NCI-H1694 treated with DMSO at 0.1 percent for 48 hours (cell line): ENCODE measurements at places on chromosomes 7 and 10.

- DNase-seq, result no peak
These were observed 171.9 kb downstream of the HDAC9 start for GRCh38 chr7:18667466-18667865.

DNA sequence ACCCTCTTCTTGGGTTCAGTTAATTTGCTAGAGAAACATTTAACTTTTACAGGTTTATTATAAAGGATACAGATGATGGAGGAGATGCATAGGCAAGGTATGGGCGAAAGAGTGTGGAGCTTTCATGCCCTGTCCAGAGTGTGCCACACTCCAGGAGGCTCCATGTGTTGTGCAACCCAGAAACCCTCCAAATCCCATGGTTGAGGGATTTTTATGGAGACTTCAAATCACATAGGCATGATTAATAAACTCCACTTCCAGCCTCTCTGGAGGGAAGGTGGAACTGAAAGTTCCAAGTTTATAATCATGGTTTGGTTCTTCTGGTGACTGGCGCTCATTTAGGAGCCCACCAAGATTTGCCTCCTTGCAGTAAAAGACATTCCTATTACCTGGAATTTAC is 159.9 kb downstream of the PHTF2 start:
- no peak for DNase-seq

- peak; percentile 9 for DNase-seq
These were observed 47.6 kb downstream of the UNC5B start for GRCh38 chr10:71259815-71260501.

DNA sequence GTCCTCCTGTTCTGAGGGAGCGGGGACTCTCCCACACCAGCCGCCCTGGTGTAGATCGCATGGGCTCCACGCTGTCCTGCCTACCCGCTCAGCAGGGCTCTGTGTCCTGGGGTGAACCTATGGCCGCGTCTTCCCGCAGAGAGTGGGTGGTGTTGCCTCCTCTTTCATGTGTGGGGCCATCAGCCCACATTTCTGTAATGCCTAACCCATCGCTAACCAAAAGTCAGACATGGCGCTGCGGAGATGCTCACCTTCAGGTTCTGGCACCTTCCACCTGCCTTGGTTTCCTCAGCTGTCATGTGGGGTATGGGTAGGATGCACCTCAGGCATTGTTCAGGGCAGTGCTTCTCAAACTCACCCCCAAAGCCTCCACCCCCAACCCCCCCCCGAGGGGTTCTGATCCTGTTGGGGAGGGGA is 50.5 kb upstream of the CAMK2B start:
- no peak for DNase-seq
